ENCODE measurements at places on chromosomes 16 and 17.
A peak's percentile ranks its signal among the peaks of the same experiment; 100 is the strongest.

GRCh38 chr17:2030779-2031163, 818 bp downstream of the DPH1 start:
- no peak for DNase-seq

- no peak for DNase-seq
These were observed 75.5 kb downstream of the SLC5A11 start for GRCh38 chr16:24921229-24921628.

DNA sequence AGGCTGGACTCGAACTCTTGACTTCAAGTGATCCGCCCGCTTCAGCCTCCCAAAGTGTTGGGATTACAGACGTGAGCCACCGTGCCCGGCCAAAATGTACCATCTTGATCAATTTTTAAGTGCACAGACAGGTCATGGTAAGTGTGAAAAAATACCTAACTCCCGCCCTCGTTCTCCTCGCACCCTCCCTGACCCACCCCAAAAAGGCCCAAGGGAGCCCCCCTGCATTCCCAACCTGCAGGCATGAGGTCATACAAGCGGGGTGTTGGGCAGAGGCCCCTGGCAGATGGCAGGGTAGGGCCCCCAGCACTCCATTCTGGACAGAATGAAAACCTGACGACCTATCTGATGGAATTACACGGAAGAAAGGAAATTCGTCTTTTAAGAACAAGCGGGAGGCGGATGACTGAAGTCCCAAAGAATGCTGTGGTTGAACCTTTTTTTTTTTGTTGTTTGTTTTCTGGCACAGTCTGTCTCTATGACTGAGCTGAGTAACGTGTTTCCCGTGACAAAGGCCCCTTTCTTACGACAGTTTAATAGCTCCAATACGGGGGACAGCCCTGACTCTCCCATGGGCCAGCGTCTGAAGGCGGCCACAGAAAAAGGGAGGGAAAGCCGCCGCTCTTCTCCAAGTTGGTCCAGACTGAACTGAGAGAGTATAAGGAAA, 376.4 kb downstream of the SLC39A11 start:
- DNase-seq: no peak

DNA sequence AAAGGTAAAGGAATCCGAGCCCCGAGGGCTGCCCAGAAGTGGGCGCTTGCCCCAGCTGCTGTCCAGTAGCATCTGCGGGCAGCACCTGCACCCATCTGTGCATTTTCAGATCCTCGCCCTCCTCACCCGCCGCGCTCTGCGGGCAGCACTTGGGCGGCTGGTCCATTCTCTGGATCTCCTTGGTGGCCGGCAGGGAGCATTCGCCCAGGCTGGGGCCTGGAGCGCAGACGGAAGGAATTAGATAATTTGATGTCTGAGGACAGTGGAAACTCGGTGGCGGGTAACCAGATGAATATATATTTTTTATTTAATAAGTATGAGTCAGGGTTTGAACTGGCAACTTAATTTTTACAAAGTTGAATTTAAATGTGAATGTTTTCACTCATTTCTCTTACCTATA, 88.5 kb downstream of the NPIPB11 start:
- peak; percentile 38 for DNase-seq

- no peak for DNase-seq
These were observed 19.5 kb upstream of the CLTC start for GRCh38 chr17:59600169-59600568.

- DNase-seq: no peak
These were observed 21.5 kb downstream of the IFT140 start for GRCh38 chr16:1590366-1590765.

DNA sequence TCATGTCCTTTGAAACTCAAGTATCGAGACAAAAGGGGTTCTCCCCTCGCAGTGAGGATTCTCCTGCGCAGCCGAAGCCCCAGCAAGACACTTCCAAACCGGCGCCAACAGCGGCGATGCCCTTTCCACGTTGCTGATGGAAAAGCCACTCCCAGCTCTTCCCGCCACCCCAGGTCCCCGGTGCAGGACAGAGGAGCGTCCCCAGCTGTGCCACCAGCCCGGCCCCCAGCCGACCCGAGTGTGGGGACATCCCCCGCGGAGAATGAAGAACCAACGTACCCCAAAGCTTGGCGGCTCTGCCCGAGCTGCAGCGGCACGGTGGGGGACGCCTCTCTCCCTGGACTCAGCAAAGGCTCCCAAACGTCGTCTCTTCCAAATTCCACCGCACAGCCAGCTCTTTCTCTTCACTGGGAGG, 573 bp downstream of the CHST6 start:
- no peak for DNase-seq

DNA sequence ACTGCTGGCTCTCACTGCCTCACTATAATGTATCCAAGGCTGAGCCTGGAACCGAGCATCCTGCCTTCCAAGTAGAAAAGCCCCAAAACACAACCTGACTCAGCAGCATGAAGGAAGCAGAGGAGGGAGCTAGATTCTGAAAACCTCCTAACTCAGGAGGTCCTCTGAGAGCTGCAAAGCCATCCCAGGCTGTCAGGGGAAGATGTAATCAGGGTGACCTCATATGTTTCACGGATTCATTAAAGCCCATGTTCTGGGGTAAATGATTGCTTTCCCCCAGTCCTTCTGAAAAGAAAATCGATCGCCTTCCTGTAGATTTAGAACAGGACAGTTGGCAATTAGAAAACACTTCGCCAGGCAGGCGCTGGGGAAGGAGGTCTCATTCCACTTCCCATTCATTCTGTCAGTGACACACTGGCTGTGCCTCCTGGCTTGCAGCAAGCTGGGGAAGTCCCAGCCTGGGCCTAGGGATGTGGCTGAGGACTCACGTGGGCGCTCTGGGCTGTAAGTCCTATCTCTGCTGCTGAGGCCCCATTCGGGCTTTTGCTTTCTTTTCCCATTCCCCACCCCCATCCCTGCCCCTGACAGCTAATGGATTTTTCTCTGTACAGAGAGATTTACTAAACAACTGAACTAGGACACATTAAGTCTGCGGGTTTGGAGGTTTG, 75.7 kb upstream of the TMEM132E start:
- peak; percentile 81 for DNase-seq

GRCh38 chr16:20887207-20887606, 13.0 kb downstream of the DCUN1D3 start:
- DNase-seq: no peak

- DNase-seq: no peak
These were observed 14.7 kb downstream of the KRT12 start for GRCh38 chr17:40852364-40852763.

- no peak for DNase-seq
These were observed 34.8 kb upstream of the PEMT start for GRCh38 chr17:17626151-17626805.

- DNase-seq: no peak
These were observed 1.1 kb upstream of the DBNDD1 start for GRCh38 chr16:90020260-90020837.

GRCh38 chr16:87495578-87496446, 3.0 kb upstream of the ZCCHC14 start:
- DNase-seq: no peak

- peak; percentile 86 for DNase-seq
These were observed 2.1 kb downstream of the CPPED1 start for GRCh38 chr16:12801511-12802042.

- DNase-seq: no peak
These were observed 34.4 kb upstream of the GAN start for GRCh38 chr16:81280393-81280792.

DNA sequence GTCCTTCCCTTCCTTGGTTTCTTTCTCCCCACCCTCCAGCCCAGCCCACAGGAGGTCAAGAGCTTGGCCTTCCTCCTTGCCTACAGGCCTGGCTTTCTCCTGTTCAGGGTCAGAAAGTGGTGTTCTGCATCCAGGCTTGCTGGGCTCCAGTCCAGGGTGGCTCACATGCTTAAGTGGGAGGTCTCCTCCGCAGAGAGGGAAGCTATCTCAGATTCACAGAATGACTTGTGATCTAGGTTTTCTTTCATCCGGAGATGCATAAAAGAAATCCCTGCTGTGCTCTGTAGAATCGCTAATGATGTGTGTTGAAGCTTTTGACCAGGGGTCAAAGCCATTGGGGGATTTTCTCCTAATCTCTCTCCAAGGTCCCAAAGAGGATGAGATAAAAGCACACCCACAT, 382.3 kb upstream of the EEF2KMT start:
- no peak for DNase-seq

DNA sequence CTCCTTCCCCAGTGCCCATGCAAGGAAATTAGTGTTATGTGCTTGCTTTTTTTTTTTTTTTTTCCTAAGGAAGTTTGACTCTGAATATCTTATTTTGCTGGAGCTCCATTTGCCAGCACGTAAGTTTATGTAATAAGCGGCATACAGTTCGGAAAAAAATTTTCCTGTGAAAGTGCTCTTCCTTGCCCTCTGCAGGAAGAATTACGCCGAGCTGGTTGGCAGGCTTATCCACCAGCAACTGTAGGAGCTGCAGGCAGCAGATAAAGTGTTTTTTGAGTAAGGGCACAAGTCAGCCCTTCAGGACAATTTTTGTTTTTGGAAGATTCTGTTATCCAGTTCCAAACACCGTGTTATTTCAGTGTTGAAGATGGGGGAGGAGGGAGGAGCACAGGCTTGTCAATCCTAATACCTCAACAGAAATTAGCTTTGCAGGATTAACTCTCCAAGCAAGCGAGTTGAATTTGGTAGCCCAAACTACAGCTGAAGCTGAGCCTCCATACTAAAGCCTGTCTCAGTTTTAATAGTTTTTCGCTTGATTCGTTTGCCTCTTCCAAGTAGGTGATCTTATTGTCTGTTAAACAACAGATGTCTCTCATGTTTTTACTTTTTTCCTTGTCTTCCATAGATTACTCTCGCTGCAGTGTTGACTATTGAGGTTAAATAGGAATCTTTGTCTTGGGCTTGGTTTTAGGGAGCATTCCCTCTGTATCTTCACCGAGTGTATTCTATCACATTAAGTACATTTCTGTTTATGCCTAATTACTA, 1.1 kb downstream of the SPECC1 start:
- DNase-seq: peak; percentile 2

DNA sequence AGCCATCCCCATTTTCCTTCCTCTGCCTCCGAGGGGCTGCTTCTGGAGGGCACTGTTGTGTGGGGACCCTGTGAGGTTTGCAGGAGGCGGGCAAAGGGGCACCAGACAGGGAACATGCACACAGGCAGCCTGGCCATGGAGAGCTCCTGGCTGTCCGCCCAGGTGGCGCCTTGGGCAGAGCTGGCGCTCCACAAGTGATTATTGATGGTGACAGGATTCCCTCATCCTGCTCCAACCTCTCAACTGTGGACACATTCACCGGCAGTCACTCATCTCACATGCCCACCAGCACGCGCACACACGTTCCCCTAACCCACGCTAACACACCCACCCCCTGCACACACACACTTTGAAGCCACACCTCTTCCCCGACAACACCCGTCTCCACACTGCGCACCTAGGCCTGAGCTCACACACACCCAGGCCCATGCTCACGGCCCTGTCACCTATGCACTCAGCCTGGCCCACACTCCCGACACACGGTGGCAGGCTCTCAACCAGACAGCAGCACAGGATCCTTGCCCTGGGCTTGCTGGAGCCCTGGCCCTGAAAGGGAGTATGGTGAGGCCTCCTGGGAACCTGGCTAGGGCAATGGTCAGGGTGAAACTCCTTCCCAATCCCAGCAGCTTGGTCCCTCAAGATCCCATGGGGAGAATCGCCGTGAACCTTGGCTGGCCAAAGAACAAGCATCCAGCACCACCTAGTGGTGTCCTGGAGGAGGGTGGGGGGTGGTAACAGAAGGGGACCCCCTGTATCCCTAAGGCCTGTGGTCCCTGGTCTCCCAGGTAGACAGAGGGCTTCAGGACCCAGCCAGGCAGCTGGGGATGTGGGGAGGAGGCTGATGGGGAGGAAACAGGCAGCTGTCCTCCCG, 3.6 kb downstream of the PNMT start:
- DNase-seq: no peak

- no peak for DNase-seq
These were observed 19.0 kb downstream of the CACNG4 start for GRCh38 chr17:66983414-66984021.

GRCh38 chr16:8567355-8568230, 22.7 kb downstream of the TMEM114 start:
- peak; percentile 85 for DNase-seq

- peak; percentile 49 for DNase-seq
These were observed 1.5 kb downstream of the ATXN7L3 start for GRCh38 chr17:44197980-44198720.

GRCh38 chr17:46191322-46192188, 1.7 kb downstream of the KANSL1 start:
- DNase-seq: peak; percentile 52

DNA sequence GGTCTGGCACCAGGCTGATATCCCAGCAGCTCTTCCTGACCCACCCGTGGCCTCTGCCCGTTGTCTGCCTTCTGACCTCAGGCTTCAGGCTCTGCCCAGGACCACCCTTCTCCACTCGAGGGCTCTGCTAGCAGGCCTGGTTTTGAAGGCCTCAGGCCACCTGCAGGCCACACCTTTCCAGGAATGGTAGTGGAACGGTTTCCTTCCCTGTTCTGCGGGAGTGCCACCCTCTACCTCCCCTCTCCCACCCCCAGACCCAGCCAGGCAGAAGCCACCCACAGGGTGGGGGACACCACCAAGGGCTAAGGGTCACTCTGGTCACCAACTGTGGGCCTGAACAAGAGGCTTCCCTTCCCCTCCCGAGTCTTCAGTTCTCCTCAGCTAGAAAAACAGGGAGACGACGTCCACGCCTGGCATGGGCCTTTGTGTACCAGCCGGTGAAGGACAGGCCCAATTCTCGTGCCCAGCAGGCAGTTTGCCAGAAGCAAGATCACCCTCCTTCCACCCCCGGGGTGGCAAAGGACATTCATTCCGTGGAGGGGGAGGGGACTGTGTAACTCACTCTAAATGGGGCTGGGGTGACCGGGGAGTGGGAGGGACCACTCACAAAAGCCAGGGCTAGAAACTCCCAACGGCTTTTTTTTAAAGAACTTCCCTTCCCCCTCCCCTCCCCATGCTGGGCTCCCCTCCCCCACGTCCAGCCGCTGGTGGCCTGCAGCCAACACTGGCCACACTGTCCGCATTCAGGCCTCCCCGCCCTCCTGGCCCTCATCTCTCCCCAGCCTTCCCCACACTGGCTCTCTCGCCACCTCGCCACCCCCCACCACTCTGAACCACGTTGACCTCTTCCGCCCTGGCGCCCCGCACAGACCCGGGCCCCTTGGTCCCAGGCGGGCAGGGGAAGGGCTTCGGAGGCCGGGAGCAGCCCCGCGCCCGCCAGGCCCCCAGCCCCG, 7.7 kb downstream of the CBX4 start:
- DNase-seq: no peak

DNA sequence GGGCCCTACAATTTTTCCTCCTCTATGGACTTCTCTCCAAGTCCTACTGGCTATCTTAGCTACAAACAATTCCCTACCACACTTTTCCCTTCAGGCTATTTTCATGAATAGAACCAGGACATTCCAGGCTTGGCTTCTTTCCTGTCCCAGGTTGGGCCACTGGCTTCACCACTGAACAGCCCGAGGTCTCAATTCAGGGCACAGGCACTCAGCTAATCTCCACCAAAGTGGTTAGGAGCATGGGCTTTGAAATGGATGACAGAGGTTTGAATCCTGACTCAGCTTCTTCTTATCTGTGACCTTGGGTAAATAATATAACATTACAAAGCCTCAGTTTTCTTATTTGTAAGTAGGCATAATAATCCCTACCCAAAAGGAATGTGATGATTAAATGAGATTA, 50.9 kb upstream of the ZNF629 start:
- DNase-seq: no peak

Data from CD14-positive monocyte (primary cell).